ENCODE measurements at places on chromosomes 5 and 9.

- no peak for DNase-seq
These were observed 427.6 kb downstream of the IRX1 start for GRCh38 chr5:4023091-4023752.

GRCh38 chr9:98867429-98868168, 60.1 kb downstream of the GALNT12 start:
- DNase-seq: no peak

GRCh38 chr5:143379606-143380005, 23.9 kb downstream of the NR3C1 start:
- DNase-seq: no peak

DNA sequence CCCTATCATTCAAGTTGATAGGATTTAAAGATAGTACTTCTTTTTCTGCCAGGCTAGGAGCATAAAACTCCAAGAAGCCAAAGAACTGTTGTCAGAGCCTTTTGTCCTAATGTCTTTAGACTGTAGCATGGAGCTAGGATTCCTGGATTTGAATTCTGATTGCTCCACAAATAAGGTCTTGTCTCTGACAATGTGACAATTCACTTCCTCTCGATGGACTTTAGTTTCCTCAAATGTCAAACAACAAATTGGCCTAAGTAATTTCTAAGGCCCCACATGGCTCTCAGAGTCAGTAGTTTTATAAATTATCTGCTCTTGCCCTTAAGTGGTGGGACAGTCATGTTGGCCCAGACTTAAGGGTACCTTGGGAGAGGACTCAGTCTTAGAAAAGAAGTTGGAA, 36.7 kb downstream of the RFK start:
- no peak for DNase-seq

DNA sequence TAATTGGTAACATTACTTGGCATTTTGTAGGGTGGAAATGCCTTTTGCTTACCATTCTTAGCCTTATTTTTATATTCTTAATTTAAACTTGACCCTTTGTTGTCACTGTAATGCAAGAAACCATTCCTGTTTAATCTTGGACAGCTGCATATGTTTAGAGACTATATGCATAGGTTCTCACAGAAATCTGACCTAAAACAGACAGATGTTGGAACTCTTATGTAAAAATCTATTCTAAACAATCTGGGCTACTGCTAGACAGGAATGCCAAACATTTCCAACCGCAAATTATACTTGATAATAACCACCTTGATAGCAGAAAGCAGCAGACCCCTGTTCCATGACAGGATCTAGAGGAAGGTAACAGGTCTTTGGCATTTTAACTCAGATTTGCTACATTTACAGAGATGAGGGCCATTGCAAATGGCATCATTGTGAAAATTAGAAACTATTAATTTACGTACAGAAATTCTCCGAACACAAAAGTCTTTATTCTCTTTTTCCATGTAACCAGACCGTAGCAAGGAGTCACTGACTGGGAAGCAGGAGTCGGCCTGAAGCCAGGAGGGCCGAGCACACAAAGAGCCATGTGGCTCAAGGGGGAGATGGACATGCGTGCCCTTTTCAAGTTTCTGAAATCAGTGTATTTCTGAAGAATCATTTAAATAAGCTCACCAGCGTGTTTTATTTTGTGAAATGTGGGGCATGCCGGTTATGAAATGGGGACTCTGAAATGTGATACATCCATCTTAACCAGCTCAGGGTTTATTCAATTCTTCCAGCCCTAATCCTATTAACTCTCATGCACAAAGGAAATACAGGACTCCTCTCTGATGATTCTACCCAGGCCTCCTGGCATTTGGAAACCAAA, 139.3 kb downstream of the AOPEP start:
- DNase-seq: no peak

DNA sequence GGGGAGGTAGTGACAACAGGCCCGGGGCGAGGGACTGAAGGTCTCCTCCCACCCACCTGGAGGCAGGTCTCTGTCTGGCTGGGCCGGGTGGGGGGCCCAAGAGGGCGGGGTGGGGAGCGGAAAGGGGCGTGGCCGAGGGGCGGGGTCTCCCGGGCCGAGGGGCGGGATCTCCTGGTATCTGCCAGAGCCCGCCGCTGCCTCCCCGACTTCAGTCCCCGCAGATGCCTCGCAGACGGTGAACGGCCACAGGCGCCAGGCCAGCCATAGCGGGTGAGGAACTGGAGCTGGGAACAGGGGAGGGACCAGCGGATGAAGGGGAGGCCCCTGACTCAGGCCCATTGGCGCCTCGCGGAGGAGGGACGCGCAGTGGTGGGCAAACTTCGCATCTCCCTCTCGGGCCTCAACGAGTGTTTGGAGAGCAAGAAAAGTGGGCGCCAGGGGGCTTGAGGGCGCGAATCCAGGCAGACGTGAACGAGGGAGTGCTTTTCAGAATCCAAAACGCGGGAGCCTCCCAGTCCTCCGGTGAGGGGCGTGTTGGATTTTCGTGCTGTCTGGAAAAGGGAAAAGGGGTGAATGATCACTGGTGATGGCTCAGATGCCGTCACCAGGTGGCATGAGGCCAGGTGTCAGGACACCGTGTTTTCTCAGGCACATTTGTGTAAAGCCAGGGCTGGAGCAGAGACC, at the start of gene ADGRD2:
ADGRD2 (plus strand) TSS at position 211 of the 684 bp plus-strand sequence. CDS start 1,216 bp downstream, outside the sequence.
- DNase-seq: no peak

DNA sequence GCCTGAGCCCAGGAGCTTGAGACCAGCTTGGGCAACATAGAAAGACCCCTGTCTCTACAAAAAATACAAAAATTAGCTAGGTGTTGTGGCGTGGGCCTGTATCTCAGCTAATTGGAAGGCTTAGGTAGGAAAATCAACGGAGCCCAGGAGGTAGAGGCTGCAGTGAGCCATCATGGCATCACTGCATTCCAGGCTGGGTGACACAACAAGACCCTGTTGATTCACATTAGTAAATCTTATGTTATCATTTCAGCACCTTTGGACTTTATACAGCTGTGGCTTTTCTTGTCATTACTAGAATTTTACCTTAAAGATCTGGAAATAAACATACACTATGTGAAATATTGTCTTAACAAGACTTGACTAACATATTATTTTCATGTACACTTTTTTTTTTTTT, 185.0 kb downstream of the ZNF608 start:
- DNase-seq: no peak

DNA sequence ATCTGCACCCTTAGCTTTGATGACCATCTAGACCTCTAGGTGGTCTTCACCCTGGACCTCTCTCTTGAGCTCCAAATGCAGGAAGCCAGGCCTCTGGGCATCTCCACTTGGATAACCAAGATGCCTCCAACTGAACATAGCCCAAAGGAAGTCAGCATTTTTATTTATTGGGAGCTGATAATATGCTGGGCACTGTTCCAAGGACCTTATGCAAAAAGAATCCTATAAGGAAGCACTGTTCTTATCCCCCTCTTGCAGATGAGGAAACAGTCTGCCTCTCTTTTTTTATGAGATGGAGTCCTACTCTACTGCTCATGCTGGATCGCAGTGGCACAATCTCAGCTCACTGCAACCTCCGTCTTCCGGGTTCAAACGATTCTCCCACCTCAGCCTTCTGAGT, 219.9 kb downstream of the CDK5RAP2 start:
- no peak for DNase-seq

- no peak for DNase-seq
These were observed 189.4 kb downstream of the BNC2 start for GRCh38 chr9:16680975-16681651.

DNA sequence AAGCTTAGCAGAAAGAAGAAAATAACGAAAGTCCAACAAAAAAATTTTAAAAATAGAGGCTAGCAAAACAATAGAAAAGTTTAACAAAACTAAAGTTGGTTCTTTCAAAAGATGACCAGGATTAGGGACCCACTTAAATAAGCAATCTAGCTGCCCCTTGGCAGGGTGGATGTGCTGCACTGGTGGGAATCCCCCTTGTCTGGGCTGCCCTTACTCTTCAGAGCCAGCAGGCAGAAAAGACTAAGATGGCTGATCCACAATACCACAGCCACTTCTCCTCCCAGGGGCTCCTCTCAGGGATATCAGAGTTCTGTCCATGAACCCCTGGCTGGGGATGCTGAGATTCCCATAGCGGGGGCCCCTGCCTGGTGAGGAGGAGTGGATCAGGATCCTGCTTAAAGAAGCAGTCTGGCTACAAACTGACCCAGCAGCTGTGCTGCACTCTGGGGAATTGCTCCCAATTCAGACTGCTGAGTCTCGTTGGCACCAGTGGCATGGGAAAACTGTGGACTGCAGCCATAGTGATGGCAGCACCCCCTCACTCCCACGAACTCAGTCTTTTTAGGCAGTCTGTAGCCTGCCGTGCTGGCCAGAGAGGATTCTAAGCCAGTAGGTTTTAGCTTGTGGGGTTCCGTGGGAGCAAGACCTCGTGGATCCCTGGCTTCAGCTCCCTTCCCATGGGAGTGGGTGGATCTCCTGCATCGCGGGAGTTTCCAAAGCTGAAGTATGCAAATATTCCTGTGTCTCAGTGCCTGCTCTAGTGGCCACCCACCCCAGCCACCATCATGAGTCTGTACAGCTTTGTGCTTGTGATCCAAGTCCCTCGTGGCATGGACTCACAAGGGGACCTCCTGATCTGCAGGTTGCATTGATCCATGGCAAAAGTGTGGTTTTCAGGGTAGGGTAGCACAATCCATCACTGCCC, 2.9 kb upstream of the INSL6 start:
- DNase-seq: no peak

DNA sequence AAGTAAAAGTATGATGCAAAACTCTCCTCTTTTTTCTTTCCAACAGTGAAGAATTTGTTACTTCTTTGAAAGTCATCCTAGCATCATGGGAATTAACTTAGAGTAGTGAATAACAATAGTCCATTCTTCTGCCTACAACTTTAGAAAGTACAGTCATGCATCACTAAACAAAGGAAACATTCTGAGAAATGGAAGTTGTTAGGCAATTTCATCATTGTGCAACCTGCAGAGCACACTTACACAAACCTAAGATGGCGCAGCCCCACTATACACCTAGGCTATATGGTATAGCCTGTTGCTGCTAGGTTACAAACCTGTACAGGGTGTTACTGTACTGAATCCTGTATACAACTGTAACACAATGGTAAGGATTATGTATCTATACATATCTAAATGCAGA, 1209.3 kb upstream of the C9orf72 start:
- DNase-seq: no peak

GRCh38 chr5:134543820-134544614, 18.5 kb downstream of the JADE2 start:
- DNase-seq: no peak

- DNase-seq: no peak
These were observed 111.1 kb downstream of the RGS3 start for GRCh38 chr9:113574441-113575262.

DNA sequence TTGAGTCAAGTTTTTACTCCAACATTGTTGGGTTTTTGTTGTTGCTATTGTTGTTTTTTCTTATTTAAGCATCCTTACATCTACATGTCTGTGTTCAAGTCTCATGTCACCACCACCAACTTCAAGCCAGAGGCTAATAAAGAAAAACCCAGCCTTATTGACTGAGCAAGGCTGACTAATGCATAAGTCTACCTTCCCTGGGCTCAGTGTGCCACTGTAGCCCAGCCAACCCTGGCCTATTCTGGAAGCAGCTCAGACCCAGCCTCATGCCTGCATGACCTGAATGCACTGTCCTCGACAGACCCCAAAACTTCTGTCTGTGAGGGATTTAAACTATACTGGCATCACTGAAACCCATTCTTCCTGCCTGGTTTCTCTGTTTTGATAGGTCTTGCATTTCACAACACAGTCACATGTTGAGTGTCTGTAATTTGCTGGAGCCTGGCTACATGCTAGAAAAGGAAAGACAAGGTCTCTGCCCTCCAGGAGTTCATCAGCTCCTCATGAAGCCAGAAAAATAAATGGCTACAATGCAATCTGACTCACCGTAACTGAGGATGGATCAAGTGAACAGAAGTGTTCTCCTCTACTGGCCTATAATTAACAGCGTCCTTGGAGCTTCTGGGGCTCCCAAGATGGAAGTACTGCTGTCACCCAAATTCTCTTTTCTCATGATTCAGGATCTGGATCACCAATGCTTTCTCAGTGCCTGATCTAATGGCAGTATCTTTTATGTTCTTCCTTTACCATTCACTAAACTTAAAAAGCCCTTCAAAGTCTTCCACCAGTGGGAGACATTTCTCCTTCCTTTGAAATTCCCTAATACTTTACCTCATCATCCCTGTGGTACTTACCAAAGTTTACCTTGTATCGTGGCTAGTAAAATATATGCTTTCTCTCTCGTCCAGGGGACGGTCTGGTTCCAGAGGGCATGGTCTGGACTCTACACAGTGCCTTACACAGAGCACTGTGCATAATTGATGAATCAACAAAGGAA, 103.9 kb upstream of the IFNE start:
- DNase-seq: no peak

DNA sequence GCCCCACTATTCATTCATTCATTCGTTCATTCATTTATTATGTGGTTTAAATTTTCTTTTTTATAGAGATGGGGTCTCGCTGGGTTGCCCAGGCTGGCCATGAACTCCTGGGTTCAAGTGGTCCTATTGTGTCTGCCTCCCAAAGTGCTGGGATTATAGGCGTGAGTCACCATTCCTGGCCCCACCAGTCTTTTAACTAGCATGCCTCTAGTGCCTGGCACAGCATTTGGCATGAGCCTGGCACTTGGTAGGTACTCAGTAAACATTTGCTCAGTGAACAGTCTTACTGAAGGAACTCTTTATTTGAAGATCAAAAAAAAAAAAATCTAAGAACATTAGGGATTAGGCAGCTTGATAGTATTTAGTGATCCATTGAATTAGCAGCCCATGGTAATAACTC, 98.1 kb downstream of the KDM4C start:
- DNase-seq: no peak

DNA sequence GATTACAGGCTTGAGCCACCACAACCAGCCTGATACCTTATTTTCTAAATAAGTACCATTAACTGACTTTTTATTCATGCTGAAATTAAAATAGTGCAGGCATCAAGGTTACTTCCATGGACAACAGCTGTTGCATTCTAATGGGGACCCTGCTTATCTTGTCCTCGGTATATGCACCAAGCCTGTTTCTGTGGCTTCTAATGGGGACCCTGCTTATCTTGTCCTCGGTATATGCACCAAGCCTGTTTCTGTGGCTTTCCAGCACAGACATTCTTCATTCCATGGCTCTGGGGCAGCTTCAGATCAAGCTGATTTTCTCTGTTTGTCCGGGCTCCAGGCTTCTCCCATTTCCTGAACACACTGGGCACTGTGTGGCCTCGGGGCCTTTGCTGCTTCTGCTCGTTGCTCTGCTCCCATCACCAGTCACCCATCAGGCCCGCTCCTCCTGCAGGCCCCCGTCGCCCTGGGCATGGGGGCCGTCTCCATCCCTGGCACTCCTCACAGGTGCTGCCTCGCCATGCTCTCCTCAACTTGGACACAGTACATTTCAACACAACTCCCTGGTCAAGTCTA, 30.7 kb downstream of the ZNF354A start:
- DNase-seq: no peak

- DNase-seq: no peak
These were observed 57.0 kb downstream of the PFDN1 start for GRCh38 chr5:140245926-140246325.

- no peak for DNase-seq
These were observed 195.0 kb downstream of the FER start for GRCh38 chr5:108942701-108943100.

- no peak for DNase-seq
These were observed 294.1 kb downstream of the FANCC start for GRCh38 chr9:95023217-95024003.
